Naive thymus-derived CD4-positive, alpha-beta T cell (primary cell): ENCODE measurements at places on chromosomes 6 and 20. TPM values are rescaled to one million over a fixed set of nuclear protein-coding genes. Genes with fewer than 3 reads are reported as not detected.

The RHAG gene
- total RNA-seq: not detected in 2 replicates

The PGC gene
- not detected for total RNA-seq

The LY6G6C gene
- not detected for total RNA-seq

The VSX1 gene
- total RNA-seq: not detected

The DEFB132 gene
- not detected for total RNA-seq

The BANF2 gene
- total RNA-seq: not detected in 2 replicates

The CBLN4 gene
- total RNA-seq: not detected

The HLA-DOB gene
- 2.3 TPM for total RNA-seq

The C20orf202 gene
- total RNA-seq: 0.22 TPM

The ZC2HC1B gene
- not detected in 2 replicates for total RNA-seq

The CCR6 gene
- 0.34 TPM for total RNA-seq

The ARHGAP40 gene
- not detected for total RNA-seq

The TCEA2 gene
- total RNA-seq: 36.4 TPM

The PPP1R11 gene
- 62.7 TPM for total RNA-seq

The ID1 gene
- total RNA-seq: 0.36 and 0.41 TPM in 2 replicates

The ADGRB3 gene
- total RNA-seq: not detected

The SLC13A3 gene
- total RNA-seq: 0.37 TPM

The PRDM13 gene
- total RNA-seq: not detected

The MAPK14 gene
- total RNA-seq: 72.6 TPM

The IL17A gene
- not detected for total RNA-seq

The HMGCLL1 gene
- not detected in 2 replicates for total RNA-seq

The CST4 gene
- total RNA-seq: not detected
